Panc1 (cell line): ENCODE measurements at places on chromosomes 3 and 15. TPM values are rescaled to one million over a fixed set of nuclear protein-coding genes. Genes with fewer than 3 reads are reported as not detected.

GRCh38 chr3:115217678-115218451 is 70.8 kb upstream of the ZBTB20 start:
- no peak overlapping the region for H3K27ac ChIP-seq
- H3K27me3 ChIP-seq: no peaks in the 10 kb centered on the region
- peak; percentile 17 for DNase-seq
- no peaks in the 10 kb centered on the region for H3K36me3 ChIP-seq

GRCh38 chr3:11624161-11624560 is 19.6 kb downstream of the VGLL4 start:
- H3K27me3 ChIP-seq: no peaks in the 10 kb centered on the region
- H3K36me3 ChIP-seq: no peaks in the 10 kb centered on the region
- no peak overlapping the region for H3K4me3 ChIP-seq
- no peak for DNase-seq
- peaks cover 77% of the 10 kb centered on the region for H3K4me1 ChIP-seq
- peak overlapping the region; percentile 63 for H3K27ac ChIP-seq

DNA sequence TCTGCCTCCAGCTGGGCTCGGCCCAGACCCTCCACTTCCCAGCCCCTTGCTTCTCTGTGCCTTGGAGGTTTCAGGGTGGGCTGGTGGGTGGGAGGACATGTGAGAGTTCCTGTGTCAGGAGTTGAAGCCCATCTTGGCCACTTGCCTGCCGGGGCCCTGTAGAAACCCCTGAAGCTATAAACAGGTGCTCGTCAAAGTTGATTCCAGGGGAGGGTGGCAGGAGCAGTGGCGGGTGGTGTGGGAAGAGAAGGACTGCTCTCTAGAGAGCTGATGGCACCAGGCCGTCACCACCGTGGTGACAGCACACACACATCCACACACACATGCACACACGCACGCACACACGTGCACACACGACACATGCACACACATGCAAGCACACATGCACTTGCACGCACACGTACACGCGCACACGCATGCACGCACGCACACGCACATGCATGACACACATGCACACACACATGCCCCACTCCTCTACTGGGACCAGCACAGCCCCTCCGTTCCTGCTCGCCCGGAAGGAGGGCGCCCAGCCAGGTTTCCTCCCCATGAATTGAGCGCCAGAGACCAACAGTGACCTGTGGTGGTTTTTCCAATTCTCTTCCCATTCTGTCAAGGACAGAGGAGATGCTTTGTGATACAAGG is 56.3 kb upstream of the CGNL1 start:
- no peak for DNase-seq
- no peak overlapping the region for H3K4me3 ChIP-seq
- no peaks in the 10 kb centered on the region for H3K36me3 ChIP-seq
- no peaks in the 10 kb centered on the region; the same call in 1 of the 2 replicates for H3K4me1 ChIP-seq

The SPATA12 gene
- 0.10 TPM for total RNA-seq

The C3orf80 gene
- 0.05 TPM for total RNA-seq

The OR5K2 gene
- total RNA-seq: not detected
